Subcutaneous preadipocyte (primary cell): ENCODE measurements at places on chromosomes 6 and 20. TPM values are rescaled to one million over a fixed set of nuclear protein-coding genes. Genes with fewer than 3 reads are reported as not detected.

Gene SLC4A11
- 0.37 and 1.6 TPM in 2 replicates for total RNA-seq

Gene IMPG1
- total RNA-seq = not detected in 2 replicates

Gene FAM83C
- total RNA-seq = not detected in 2 replicates

Gene METTL24
- not detected in 2 replicates for total RNA-seq

Gene OSBPL2
- total RNA-seq = 14.7 and 18.6 TPM in 2 replicates

Gene CST4
- total RNA-seq = not detected in 2 replicates
